ENCODE measurements at places on chromosomes 12 and 14. TPM values are rescaled to one million over a fixed set of nuclear protein-coding genes. Genes with fewer than 3 reads are reported as not detected.

GRCh38 chr12:129423041-129423580 lies 480.7 kb downstream of the TMEM132D start:
- H3K4me3 ChIP-seq = no peak overlapping the region
- no peaks in the 10 kb centered on the region for H3K27me3 ChIP-seq
- no peaks in the 10 kb centered on the region for H3K4me1 ChIP-seq
- H3K27ac ChIP-seq = no peak overlapping the region
- H3K36me3 ChIP-seq = no peaks in the 10 kb centered on the region

DNA sequence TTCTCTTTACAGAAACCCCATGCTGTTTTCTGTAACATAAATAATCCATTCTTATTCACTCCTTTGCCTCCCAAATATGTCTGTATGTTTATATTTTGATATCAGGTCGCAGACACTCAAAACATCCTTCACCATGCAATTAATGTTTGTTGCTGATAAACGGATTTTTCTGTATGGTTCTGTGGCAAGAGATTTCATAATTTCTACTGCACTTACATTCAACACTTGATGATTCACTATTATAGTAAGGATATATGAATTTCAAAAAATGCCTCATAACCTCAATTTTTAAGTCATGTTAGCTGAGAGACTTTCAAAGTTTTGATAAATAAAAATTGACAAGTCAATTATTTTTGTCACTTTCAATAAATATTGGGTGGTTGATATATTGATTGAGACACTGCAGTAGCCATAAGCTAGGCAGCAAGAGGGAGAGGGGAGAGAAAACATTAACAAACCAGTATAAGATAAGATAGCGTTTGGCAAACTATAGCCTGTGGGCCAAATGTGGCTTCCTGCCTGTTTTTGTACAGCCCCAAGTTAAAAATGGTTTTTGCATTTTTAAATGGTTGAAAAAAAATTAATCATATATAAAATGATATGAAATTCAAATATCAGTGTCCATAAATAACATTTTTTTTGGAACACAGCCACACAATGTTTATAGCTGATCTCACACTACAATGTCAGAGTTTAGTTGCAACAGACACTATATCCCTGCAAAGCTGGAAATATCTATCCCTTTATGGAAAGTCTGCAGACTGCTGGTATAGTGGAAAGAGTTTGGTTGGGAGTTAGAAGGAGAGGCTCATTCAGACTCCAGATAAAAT lies 18.3 kb downstream of the ALDH6A1 start:
- DNase-seq = no peak
- no peak overlapping the region for H3K27ac ChIP-seq
- no peak overlapping the region for H3K4me3 ChIP-seq
- H3K36me3 ChIP-seq = peaks cover 17% of the 10 kb centered on the region
- no peaks in the 10 kb centered on the region for H3K4me1 ChIP-seq

GRCh38 chr14:63299351-63300110 lies 19.2 kb downstream of the GPHB5 start:
- DNase-seq = no peak
- peaks cover 6% of the 10 kb centered on the region for H3K27me3 ChIP-seq
- H3K27ac ChIP-seq = no peak overlapping the region
- no peak overlapping the region for H3K4me3 ChIP-seq
- H3K36me3 ChIP-seq = peaks cover 5% of the 10 kb centered on the region

DNA sequence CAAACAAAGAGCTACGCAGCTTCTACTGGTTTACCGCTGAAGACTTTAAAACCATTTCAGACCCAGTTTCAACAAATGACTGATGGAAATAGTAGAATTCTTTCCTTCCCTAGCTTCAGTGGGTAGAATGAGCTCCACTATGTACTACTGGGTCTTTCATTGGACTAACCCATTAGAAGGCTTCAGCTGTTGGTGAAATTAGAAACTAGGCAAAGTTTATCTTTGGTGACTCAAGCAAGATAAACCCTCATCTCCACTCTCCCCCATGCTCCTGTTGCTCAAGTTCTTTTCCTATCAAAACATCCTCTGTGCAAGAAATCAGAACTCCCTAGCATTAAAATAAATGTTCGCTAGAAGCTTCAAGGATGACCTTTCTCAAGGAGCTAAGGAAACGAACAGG lies 159.2 kb downstream of the PAWR start:
- DNase-seq = no peak
- no peak overlapping the region for H3K27ac ChIP-seq
- H3K36me3 ChIP-seq = no peaks in the 10 kb centered on the region
- no peaks in the 10 kb centered on the region for H3K27me3 ChIP-seq
- no peak overlapping the region for H3K4me3 ChIP-seq
- no peaks in the 10 kb centered on the region for H3K4me1 ChIP-seq

ANAPC5 gene
- total RNA-seq = 138 TPM

DNA sequence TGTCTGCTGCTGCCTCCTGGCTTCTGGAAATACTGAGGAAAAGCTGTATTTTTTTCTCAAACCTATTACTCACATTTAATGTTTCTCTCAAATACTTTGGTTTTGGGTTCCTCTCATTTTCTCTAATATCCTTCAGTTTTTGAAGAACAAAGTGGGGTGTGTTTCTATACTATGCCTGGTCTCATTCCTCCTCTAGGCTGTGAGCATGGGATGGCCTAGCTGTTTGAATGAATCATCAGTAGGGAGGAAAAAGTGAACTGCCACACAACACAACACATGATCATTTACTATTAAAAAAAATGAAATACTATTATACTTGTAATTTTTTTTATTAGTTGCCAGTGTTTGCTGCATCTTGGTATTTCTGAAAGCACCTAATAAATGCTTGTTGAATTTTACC lies 11.3 kb upstream of the SMCO3 start:
- no peak overlapping the region for H3K27ac ChIP-seq
- no peak overlapping the region for H3K4me3 ChIP-seq
- H3K36me3 ChIP-seq = no peaks in the 10 kb centered on the region
- H3K27me3 ChIP-seq = no peaks in the 10 kb centered on the region
- peaks cover 7% of the 10 kb centered on the region for H3K4me1 ChIP-seq

NELL2 gene
- 22.7 TPM for total RNA-seq

PARPBP gene
- 33.5 TPM for total RNA-seq

GRCh38 chr12:75990189-75990912 lies 41.2 kb downstream of the PHLDA1 start:
- no peaks in the 10 kb centered on the region for H3K27me3 ChIP-seq
- no peak overlapping the region for H3K27ac ChIP-seq
- peaks cover 44% of the 10 kb centered on the region for H3K4me1 ChIP-seq

- no peaks in the 10 kb centered on the region for H3K36me3 ChIP-seq
- peaks cover 44% of the 10 kb centered on the region for H3K27me3 ChIP-seq
- no peak overlapping the region for H3K4me3 ChIP-seq
- no peak for DNase-seq
- no peak overlapping the region for H3K27ac ChIP-seq
Measured at GRCh38 chr12:10001171-10001776, 2.4 kb upstream of the CLEC1B start.

GRCh38 chr12:53056901-53057300 lies 7.0 kb downstream of the TNS2 start:
- peaks cover 22% of the 10 kb centered on the region for H3K4me1 ChIP-seq
- no peak overlapping the region for H3K4me3 ChIP-seq
- no peak for DNase-seq
- no peak overlapping the region for H3K27ac ChIP-seq
- H3K36me3 ChIP-seq = no peaks in the 10 kb centered on the region

- H3K4me3 ChIP-seq = no peak overlapping the region
- no peaks in the 10 kb centered on the region for H3K4me1 ChIP-seq
- no peak for DNase-seq
- H3K27me3 ChIP-seq = no peaks in the 10 kb centered on the region
- H3K27ac ChIP-seq = no peak overlapping the region
- peaks cover 5% of the 10 kb centered on the region for H3K36me3 ChIP-seq
Measured at GRCh38 chr12:95877622-95878021, 18.9 kb downstream of the SNRPF start.

DNA sequence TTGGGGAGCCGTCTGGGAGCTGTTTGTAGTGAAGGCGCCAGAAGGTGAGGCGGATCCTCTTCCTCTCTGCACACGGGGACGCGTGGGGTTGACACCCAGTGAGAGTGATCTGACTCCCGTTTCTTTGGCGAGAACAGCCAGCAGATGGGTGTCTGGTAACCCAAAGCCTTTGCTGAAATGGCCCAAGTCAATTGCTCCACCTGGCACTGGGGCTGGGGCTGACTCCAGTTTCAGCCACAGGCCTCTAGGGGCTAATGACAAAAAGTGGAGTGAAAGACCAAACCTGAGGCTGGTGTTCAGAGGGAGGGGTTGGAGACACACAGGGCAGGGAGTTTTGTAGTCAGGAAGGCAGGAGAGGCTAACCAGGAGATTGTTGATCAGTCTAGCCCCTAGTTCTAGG lies 87.0 kb downstream of the FRMD6 start:
- no peak overlapping the region for H3K4me3 ChIP-seq
- no peak for DNase-seq
- H3K36me3 ChIP-seq = no peaks in the 10 kb centered on the region

DNA sequence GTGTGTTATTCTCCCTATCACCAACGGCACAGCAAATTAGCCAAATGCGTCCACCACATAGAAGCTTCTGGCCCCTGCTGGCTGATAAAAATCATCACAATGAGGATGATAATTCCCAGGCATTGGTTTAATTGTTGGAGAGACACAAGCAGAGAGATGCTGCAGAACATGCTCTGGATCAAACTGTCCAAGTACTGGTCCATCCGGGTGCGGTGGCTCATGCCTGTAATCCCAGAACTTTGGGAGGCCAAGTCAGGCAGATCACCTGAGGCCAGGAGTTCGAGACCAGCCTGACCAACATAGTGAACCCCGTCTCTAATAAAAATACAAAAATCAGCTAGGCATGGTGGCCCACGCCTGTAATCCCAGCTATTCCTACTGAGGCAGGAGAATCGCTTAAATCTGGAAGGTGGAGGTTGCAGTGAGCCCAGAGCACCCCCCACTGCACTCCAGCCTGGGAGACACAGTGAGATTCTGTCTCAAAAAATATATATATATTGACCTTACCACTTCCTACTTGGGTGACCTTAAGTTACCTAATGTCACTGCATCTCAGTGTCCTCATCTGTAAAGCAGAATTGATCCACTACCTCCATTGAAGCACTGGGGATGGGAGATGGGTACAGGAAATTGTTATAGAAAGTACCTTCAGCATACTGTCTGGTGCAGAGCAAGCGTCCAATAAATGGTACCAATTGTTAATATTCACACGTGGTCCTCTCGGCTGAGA lies 83.7 kb upstream of the EGLN3 start:
- no peak for DNase-seq
- H3K27me3 ChIP-seq = peaks cover 13% of the 10 kb centered on the region
- H3K4me3 ChIP-seq = no peak overlapping the region
- no peaks in the 10 kb centered on the region for H3K36me3 ChIP-seq
- H3K27ac ChIP-seq = no peak overlapping the region

OVCH1 gene
- total RNA-seq = not detected

DNA sequence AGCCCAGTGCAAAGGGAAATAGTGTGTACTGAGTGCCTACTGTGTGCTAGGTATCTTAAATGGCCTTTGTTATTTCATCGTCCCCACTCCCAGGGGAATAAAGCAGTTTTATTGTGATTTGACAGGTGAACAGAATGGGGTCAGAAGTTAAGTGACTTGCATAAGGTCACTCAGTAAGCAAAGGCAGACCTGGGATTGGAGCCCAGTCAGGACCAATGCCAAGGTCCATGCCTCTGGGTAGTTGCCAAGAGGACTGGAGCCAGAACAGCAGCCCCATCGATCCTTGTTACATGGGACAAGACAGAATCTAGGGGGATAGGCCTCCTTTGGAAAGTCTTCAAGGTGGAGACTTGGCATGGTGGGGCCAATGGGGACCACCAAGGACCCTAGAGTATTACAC lies 227.4 kb upstream of the PWP1 start:
- H3K36me3 ChIP-seq = no peaks in the 10 kb centered on the region
- H3K27me3 ChIP-seq = no peaks in the 10 kb centered on the region
- H3K4me3 ChIP-seq = no peak overlapping the region
- no peaks in the 10 kb centered on the region for H3K4me1 ChIP-seq
- H3K27ac ChIP-seq = no peak overlapping the region

DNA sequence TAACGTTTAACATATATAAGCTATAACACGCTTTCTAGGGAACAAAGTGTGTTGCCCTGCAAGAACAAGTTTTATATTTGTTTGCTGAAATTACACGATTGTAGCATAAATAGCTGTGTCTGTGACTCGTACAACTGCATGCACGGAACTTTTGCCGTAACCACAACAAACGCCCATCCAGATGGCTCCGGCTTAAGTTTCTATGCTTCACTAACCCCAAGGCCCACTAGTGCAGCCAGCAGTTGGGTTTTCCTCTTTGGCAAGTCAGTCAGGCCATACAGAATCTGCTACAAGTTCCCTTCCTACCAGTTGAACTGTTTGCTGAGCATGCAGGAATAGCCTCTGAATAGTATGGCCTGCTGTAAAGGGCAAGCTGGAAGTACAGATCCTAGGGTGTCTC lies 12.1 kb downstream of the CSRP2 start:
- H3K27me3 ChIP-seq = peaks cover 14% of the 10 kb centered on the region
- H3K4me1 ChIP-seq = no peaks in the 10 kb centered on the region
- H3K36me3 ChIP-seq = no peaks in the 10 kb centered on the region
- no peak overlapping the region for H3K4me3 ChIP-seq
- no peak overlapping the region for H3K27ac ChIP-seq

- no peak overlapping the region for H3K4me3 ChIP-seq
- no peaks in the 10 kb centered on the region for H3K27me3 ChIP-seq
- no peak overlapping the region for H3K27ac ChIP-seq
- no peaks in the 10 kb centered on the region for H3K4me1 ChIP-seq
- DNase-seq = no peak
Measured at GRCh38 chr14:41062826-41063225, 543.9 kb upstream of the LRFN5 start.

DNA sequence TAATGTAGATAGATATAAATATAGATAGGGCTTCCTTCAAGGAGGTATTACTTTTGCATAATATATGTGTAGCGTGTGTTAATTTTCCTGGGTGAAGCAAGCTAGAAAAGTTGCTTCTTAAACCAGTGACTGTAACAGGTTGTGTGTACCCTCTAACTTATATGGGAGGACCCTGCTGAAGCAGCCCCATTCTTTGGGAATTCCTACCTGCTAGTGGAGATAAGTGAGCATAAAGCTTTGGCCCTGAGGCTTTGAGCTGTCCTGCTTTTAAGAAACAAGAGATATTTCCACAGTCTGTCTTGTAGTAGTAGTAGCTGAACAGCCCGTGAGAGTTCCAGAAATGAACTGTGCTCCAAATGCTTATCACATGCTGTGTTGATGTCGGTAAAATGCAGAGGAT lies 8.6 kb downstream of the RMST start:
- peaks cover 8% of the 10 kb centered on the region for H3K27me3 ChIP-seq
- no peak overlapping the region for H3K4me3 ChIP-seq
- no peaks in the 10 kb centered on the region for H3K36me3 ChIP-seq
- H3K27ac ChIP-seq = no peak overlapping the region

HCAR2 gene
- total RNA-seq = not detected

- no peak overlapping the region for H3K4me3 ChIP-seq
- DNase-seq = no peak
- H3K36me3 ChIP-seq = peaks cover 2% of the 10 kb centered on the region
- H3K27ac ChIP-seq = no peak overlapping the region
Measured at GRCh38 chr12:66365718-66366490, 63.6 kb downstream of the HELB start.

GRCh38 chr14:33997611-33998010 lies 46.7 kb upstream of the EGLN3 start:
- peaks cover 1% of the 10 kb centered on the region for H3K36me3 ChIP-seq
- DNase-seq = no peak
- H3K27me3 ChIP-seq = peaks cover 3% of the 10 kb centered on the region

Measured in activated CD8-positive, alpha-beta memory T cell treated with anti-CD3 and anti-CD28 coated beads, Interleukin-2, amount 10 ng/mL, durations not matched to agents 7 days and 5 days (primary cell).